ENCODE measurements at places on chromosomes 5 and 9. TPM values are rescaled to one million over a fixed set of nuclear protein-coding genes. Genes with fewer than 3 reads are reported as not detected.

- DNase-seq, result no peak
These were observed 174.9 kb upstream of the DMAC1 start for GRCh38 chr9:7974335-7974960.

The TRMO gene
- 5.6 TPM for total RNA-seq

- peak; percentile 81 for DNase-seq
These were observed 266.1 kb downstream of the SMARCA2 start for GRCh38 chr9:2281031-2281802.

The PCDH1 gene
- total RNA-seq, result 101 TPM

GRCh38 chr9:93670208-93671019 is 94.0 kb downstream of the PHF2 start:
- no peak for DNase-seq

DNA sequence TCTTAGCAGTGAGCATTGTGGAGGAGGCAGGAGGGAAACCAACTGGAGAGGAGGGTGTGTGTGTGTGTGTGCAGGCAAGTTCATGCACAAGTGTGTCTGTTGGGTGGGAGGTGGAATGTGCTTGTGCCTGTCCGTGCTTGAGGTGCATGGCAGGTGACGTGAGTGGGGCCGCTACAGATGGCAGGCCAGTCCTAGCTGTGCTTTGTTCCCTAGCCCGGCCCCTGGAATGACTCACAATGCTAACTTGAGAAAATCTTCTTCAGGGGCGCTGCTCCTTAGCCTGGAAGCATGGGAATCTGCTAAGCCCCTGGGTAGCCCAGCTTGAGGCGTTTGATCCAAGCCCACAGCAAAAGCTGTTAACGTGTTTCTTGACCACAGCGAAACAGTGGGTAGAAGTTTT is 25.0 kb upstream of the DMRT2 start:
- no peak for DNase-seq

- DNase-seq, result no peak
These were observed 155.6 kb upstream of the VLDLR start for GRCh38 chr9:2465921-2466460.

DNA sequence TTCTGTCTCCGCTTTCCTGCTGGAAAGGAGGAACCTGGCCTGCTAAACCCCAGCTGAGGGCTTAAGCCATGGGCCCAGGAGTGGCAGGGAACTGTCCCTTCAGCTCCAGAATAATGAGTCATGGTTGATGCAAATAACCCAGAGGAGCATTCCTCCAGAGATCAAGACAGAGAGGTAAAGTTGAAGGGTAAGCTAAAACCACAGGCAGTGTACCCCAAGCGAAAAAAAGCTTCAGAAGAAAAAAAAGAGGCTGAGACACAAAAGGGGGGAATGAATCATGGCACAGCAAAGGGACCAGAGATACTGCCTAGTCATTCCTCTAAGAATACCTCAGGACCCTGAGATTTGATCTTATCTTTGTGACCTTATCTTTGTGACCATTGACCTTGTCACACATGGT is 199.5 kb upstream of the TAS2R1 start:
- no peak for DNase-seq

DNA sequence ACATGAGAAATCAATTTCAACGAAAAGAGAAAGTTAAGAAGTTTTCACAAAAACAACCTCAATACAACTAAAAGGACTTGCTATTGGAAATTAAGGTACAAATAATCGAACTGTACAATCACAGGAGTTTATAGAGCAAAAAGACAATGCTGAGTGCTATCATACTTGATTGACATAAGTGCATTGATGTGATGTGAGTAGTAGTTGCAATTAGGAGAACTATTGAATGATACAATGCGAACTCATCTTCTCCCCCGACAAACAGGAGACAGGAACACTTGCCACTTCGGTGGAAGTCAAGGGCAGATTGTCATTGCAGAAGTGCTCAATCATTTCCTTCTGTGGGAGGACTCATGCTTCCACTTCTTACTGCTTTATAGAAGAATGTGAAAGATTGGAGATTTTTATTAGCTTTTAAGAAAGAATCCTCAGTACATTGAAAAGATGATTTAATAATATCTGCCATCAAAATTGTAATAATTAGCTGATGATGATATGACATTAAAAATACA is 276.6 kb upstream of the MPDZ start:
- DNase-seq, result no peak

GRCh38 chr9:93431539-93432105 is 19.9 kb upstream of the FAM120A start:
- DNase-seq, result no peak

- no peak for DNase-seq
These were observed 292.4 kb downstream of the ZNF608 start for GRCh38 chr5:124454081-124454480.

DNA sequence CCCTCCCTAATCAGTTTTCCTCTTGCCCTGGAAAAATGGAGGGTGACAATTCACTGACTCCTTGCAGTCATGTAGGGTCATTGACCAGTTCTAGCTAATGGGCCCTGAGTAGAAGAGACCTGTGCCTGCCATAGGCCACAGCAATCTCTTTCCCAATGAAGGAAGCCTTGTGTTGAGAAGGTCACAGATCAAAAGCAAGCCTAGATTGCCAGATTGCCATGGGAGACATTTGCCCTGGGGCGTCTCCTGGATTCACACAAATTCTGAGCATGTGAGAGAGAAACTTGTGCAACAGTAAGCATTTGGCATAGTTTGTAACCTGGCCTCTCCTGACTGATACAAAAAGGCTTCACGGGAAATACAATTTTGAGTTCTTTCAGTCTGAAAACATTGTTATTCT is 148.0 kb downstream of the NUDT12 start:
- no peak for DNase-seq

DNA sequence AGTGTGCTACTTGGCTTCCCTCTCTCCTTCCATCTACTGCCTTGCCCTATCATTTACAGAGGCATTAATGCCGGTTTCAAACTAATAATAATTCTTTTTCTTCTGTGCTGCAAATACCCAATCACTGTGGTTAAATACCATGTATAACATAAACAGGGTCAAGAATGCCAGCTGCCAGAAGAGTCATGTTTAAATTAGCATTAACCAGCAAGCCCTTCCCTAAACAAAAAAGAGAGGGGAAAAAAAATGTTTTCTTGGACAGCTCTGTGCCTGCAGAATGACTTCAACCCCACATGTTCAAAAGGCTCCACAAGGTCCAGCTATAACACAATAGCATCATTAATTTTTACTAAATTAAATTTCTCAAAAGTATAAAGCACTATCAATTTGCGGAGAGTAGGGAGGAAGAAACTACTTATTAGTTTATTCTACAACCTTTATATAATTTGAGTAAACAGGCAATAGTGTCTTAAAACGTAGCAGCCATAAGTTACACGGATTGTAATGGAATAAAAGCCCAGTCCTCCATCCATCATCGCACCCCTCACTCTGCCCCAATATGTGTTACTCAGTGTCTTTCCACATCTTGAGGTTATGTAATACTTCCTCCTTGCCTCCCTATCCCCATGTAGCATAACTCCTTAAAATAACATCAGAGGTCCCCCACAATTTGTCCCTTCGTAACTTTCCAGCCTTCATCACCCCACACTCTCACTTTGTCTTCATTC is 3.9 kb downstream of the LPAR1 start:
- no peak for DNase-seq

The EPB41L4A gene
- 4.6 TPM for total RNA-seq

The BTNL8 gene
- total RNA-seq, result 0.48 TPM

The FRMD3 gene
- total RNA-seq, result 1.4 TPM

The PTTG1 gene
- 229 TPM for total RNA-seq

- no peak for DNase-seq
These were observed 452.9 kb downstream of the CSNK1G3 start for GRCh38 chr5:123964884-123965283.

- peak; percentile 34 for DNase-seq
These were observed 51.1 kb upstream of the SH3PXD2B start for GRCh38 chr5:172505403-172505759.

DNA sequence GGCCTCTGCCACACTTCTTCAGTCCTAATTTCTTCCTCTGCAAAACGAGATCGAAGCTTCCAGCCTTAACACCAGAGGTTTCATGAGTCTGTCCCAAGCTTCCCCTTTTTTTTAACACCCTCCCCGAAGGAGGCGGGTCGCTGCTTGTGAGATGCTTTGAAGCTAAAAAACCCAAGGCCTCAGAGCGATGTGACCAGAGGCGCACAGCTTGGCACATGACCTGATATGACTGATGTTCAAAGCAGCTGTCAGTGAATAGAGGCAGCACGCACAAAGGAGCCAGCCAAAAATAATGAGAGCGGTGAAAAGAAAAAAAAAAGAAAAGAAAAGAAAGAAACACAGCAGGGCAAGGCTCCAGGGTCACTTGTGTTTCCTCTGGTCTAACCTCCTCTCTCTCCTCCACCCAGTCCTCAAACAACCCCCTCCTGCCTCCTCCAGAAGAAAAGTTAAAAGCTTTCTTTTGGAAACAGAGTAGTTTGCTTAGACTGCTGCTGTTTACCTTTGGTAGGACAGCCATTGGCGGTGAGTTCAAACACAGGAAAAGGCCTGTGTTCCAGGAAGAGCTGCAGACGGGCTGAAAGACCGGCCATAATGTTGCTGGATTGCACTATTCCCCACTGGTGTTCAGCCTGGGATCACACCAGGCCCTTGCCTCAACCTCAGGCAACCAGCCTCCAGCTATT is 10.9 kb upstream of the ZNF366 start:
- no peak for DNase-seq

The TAS2R1 gene
- total RNA-seq, result not detected

- DNase-seq, result no peak
These were observed 55.2 kb downstream of the NFIB start for GRCh38 chr9:14258660-14259239.

The CHSY3 gene
- total RNA-seq, result 1.4 TPM

GRCh38 chr9:33851301-33851700 is 34.3 kb downstream of the UBE2R2 start:
- no peak for DNase-seq

DNA sequence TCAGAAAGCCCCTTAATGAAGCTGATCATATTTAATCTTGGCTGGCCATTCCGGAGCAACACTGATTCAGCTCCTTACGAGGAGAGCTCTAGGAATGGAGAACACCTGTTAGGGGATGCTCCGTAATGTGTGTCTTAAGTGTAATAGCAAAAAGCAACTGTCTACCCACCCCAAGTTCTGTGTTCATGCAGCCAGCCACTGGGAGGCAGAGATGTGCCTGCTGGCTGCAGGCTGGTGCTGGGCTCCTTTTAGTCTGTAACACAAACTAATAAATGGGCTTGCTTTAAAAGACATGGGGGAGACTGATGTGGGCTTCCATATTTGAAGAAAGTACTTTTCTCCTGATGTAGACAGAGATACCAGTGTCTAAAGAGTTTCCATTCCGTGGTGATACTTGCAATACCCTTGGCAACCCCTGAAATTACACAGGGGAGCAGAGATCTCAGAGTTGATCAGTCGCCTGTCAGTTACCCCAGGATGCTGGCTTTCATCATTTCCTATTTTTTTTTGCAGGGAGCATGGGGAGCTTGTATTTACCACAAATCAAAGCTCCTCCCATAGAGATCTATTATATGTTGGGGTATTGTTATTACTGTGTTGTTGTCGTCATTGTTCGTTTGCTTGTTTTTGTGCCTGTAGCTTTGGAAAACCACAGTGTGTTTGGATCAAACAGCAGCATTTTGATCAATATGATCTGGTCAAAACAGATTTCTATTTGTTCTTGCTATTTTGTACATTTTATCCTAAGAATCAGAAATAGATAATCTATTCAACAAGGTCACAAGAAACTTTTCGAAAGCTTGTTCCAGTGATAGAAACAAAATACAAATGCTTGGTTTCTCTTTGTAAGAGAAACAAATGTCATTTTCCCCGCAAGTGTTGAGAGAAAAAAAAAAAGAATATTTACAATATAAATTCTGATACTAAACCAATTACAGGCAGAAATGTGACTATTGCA is 65.8 kb downstream of the MTX3 start:
- peak; percentile 13 for DNase-seq

DNA sequence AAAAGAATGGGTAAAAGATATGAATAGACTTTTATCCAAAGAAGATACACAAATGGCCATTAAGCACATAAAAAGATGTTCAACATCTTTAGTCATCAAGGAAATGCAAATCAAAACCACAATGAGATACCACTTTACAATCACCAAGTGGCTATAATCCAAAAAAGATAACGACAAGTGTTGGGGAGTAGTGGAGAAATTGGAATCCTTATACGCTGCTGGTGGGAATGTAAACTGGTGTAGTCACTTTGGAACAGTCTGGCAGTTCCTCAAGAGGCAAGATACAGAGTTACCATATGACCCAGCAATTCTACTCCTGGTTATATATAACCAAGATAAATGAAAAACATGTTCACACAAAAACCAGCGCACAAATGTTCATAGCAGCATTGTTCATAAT is 234.9 kb downstream of the SPATA31D1 start:
- no peak for DNase-seq

GRCh38 chr5:65072850-65073249 is 304.1 kb downstream of the CWC27 start:
- DNase-seq, result no peak

The PRR7 gene
- total RNA-seq, result 8.0 TPM

- no peak for DNase-seq
These were observed 94.6 kb upstream of the DMRT1 start for GRCh38 chr9:746661-747434.

GRCh38 chr9:18362901-18363685 is 110.9 kb upstream of the ADAMTSL1 start:
- DNase-seq, result no peak

DNA sequence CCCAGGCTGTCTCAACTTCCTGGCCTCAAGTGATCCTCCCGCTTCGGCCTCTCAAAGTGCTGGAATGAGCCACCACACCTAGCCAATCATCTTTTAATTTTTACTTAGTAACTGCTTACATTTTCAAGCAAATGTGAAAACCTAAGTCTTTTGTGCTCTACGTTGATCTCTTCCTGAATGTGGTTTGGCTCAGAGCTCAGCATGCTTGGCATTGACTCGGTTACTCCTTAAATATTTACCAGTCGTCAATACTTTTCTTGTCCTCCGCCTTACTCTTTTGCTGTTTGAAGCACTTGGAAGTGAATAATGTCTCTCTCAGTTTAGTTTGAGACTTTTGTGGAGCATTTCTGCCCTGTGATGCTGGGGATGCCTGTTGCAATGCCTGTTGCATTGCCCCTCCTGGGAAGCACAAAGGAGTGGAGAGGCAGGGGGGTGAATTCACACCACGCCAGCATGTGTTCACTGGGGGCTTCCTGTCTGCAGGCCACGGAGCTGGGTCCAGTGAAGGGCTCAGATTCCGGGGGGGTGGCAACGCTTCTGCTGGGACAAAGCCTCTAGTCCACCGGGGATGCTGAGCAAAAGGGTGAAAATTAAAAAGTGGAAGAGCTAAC is 13.1 kb upstream of the TENT4A start:
- no peak for DNase-seq

GRCh38 chr9:113309204-113309813 is 6.1 kb upstream of the RNF183 start:
- DNase-seq, result no peak

GRCh38 chr5:178241231-178241663 is 8.6 kb upstream of the PHYKPL start:
- DNase-seq, result no peak

The OR13C2 gene
- total RNA-seq, result not detected

- no peak for DNase-seq
These were observed 408.5 kb downstream of the KIAA0825 start for GRCh38 chr5:94209774-94210355.

The C5orf52 gene
- total RNA-seq, result not detected

The ELOVL7 gene
- 5.1 TPM for total RNA-seq

The NEUROG1 gene
- total RNA-seq, result not detected

- peak; percentile 36 for DNase-seq
These were observed 92.7 kb downstream of the LHFPL2 start for GRCh38 chr5:78555870-78556269.

Measured in H1 (cell line).